SK-MEL-5 (cell line): ENCODE measurements at places on chromosomes 1 and 21. TPM values are rescaled to one million over a fixed set of nuclear protein-coding genes. Genes with fewer than 3 reads are reported as not detected.

RSPO1 gene
- total RNA-seq: not detected in 2 replicates

NR5A2 gene
- 2.2 and 2.7 TPM in 2 replicates for total RNA-seq

GRCh38 chr1:156102633-156103511 is 11.6 kb upstream of the LMNA start:
- DNase-seq: no peak

AVPR1B gene
- not detected in 2 replicates for total RNA-seq

SPRR2F gene
- 0.18 and 0.51 TPM in 2 replicates for total RNA-seq

GRCh38 chr1:116682641-116683221 is 15.2 kb upstream of the IGSF3 start:
- peak; percentile 58 for DNase-seq

SYTL1 gene
- not detected in 2 replicates for total RNA-seq

DNA sequence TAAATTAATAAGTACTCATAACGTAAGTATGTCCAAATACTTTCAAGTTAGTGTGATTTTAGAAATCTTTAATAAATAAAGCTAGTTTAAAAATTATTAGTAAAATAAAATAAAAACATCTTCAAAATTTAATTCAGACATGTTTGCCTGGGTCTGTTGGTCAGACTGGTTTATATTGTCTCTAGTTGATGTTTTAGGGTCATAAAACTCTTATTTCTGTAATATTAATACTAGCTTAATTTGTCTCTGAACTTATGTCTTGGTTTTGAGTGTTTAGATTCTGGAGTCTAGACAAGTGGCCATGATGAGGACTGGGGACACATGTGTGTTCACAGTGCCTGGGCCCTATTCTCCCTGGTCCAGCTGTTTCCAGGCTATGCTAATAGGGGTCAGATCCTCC is 184.5 kb upstream of the TNR start:
- DNase-seq: no peak

DNA sequence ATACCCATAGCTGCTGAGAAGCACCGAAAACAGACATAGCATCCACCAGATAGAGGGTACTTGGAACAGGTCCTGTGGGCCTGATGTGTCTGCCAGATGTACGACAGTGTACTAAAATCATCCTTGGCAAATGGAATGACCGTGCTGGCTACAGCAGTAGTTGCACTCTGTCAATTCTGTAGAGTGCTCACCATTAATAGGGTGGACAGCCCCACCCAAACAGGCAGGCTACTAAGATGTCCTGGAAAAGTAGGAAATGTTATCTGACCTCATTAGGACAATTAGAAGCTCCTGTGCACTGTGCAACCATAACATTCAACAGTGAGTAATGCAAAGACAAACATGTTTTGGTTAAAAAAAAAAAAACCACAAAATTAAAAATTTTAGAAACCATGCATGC is 106.2 kb downstream of the PTPN14 start:
- no peak for DNase-seq

- no peak for DNase-seq
These were observed 174.8 kb downstream of the HS2ST1 start for GRCh38 chr1:87089070-87089736.

KPRP gene
- not detected in 2 replicates for total RNA-seq

DNA sequence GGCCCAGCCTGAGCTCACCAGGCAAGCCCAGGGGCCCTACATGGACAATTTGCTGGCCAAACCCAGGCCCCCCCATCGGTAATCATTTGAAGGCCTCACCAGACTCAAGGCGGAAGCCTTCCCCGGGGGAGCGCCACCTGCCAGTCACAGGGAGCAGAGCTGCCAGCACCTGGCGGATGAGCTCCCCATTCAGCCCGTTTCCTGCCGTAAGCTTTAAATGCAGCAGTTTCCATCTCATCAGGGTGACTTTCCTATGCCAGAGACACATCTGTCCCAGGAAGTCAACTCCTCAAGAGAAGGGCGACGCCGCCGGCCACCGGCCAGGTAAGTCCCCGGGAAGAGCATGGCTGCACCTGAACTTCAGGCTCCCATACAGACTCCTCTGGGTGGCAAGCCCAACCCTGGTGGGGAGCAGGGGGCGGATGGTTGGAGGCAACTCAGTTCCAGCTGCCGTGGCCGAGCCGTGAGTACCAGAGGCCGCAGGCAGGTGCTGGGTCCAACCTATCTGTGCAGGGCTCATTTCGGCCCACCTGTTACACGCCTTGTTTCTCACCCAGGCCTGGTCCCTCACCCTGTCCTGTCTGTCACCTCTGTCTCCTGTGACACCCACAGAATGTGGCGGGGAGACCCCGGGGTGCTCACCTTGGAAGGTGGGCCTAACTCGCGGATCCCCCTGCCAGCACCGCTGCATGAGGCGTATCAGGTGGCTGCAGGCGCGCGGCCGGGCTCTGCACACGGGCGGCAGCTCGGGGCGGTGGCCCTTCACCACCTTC is 20.7 kb downstream of the RIPK4 start:
- DNase-seq: no peak

DNA sequence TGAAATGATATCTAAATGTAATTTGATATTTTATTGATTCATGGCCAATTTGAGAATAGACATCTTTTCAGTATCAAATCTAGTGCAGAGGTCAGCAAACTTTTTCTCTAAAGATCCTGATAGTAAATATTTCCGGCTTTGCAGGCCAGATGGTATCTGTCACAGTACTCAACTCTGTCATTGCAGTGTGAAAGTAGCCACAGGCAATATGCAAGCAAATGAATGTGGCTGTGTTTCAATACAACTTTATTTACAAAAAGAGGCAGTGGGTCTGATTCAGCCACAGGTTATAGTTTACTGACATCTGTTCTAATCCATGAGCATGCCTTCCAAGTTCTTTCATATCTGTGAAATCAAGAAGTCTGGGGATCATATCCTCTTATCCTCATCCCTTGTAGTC is 221.2 kb downstream of the PRDM2 start:
- DNase-seq: no peak

DNA sequence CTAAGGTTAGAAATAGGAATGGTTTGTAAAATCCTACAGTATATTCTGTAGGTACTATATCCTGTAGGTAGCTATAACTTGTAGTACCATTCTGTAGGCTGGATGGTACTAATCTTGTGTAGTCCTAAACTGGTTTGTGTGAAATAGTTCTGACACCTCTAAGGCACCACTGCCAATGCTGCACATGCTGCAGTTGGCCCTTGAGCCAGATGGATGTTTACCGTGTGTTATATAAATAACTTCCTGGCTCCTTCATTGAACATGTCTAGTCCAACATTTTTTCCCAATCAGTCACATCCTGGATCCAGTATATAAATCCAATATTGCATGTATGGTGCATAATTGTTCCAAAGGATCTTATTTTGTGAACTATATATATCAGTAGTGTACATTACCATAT is 89.5 kb upstream of the GNG4 start:
- no peak for DNase-seq

DNA sequence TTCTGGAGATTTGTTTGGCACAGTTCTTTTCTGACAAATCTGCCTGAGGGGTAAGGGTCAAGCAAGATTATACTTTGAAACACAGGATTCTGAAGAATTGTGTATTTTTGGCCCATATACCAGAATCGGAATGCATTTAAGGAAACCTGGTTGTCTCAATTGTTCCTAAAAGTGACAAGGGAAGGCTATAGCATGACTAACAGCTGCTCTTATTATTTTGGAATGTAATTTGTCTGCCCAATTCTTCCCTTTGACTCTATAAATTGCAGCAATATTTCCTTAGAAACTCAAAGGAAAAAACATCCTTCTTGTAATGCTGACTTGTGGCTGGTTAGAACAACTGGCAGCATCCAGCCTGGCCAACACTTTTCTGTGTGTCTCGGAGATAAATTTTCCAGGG is 15.8 kb upstream of the VCAM1 start:
- DNase-seq: no peak

OR2M3 gene
- total RNA-seq: not detected in 2 replicates

C1QTNF12 gene
- total RNA-seq: not detected in 2 replicates

DNA sequence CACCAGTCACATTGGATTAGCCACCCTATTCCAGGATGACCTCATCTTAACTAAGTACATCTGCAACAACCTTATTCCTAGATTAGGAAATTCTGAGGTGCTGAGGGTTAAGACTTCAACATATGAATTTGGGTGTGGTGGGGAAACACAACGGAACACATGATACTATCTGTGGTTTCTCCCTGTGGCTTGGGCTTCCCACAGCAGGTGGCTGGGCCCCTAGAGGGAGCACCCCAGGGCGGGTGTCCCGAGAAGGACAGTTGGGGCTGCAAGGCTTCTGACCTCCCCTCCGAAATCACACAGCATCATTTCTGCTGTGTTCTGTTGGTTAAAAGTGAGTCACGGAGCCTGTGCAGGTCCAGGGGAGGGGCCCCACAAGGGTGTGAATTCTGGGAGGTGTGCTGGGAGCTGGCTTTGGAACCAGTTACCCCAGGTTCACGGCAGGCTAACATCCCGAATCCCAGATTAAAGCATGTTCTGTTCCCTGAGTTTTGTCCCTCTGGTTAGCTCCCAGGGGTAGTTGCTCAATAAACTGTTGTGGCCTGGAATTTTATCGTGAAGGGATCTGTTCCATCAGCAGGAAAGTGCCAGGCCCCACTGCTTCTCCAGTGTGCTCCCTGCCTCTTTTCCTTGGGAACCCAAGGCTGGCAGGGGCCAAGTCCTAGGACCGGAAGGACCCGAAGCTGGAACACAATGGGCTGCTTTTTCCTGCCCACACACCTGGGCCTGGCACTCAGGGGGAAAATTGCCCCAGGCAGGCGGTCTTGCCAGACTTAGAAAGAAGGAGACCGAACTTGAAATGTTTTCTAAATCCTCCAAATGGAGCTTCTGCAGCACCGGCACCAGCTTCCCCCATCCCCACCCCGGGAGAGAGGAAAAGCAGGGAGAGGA is 154.0 kb upstream of the WNT4 start:
- DNase-seq: no peak

CLCA4 gene
- not detected in 2 replicates for total RNA-seq

GRCh38 chr21:44527156-44527982 is 12.6 kb downstream of the KRTAP10-1 start:
- DNase-seq: no peak

- DNase-seq: peak; percentile 17
These were observed 35.9 kb upstream of the ATP5PO start for GRCh38 chr21:33951276-33952178.

DNA sequence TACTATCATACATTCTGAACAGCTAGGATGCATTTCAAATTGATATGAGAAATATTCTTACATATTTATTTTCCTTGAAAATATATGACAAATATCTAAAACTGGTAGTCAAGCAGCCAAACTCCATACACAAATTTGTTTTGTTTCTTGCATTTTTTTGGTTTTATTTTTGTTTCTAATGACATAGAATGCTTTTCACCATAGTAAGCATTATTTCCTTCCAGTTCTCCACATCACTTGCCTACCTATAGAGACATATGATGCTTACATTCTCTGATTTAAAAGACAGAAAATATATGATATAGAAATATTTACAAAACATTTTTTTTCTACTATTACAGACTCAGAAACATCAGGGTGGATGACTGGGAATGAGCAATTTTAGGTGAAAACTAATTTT is 726.4 kb upstream of the ADGRL4 start:
- DNase-seq: no peak

CLCNKB gene
- 0.05 TPM in 1 of 2 replicates, not detected in the other for total RNA-seq

CTXND2 gene
- not detected in 2 replicates for total RNA-seq

- DNase-seq: no peak
These were observed 10.2 kb downstream of the CD52 start for GRCh38 chr1:26327956-26328362.

- DNase-seq: peak; percentile 68
These were observed 10.7 kb downstream of the ATP1A4 start for GRCh38 chr1:160161965-160162705.

- DNase-seq: no peak
These were observed 81.1 kb downstream of the DSCAM start for GRCh38 chr21:40765811-40766210.

VTCN1 gene
- 0.37 and 0.40 TPM in 2 replicates for total RNA-seq

TRAF3IP3 gene
- total RNA-seq: 0.61 TPM in 1 of 2 replicates, not detected in the other

OR2T11 gene
- total RNA-seq: not detected in 2 replicates

GBP5 gene
- total RNA-seq: not detected in 2 replicates

RHD gene
- 1.2 and 2.2 TPM in 2 replicates for total RNA-seq

DNA sequence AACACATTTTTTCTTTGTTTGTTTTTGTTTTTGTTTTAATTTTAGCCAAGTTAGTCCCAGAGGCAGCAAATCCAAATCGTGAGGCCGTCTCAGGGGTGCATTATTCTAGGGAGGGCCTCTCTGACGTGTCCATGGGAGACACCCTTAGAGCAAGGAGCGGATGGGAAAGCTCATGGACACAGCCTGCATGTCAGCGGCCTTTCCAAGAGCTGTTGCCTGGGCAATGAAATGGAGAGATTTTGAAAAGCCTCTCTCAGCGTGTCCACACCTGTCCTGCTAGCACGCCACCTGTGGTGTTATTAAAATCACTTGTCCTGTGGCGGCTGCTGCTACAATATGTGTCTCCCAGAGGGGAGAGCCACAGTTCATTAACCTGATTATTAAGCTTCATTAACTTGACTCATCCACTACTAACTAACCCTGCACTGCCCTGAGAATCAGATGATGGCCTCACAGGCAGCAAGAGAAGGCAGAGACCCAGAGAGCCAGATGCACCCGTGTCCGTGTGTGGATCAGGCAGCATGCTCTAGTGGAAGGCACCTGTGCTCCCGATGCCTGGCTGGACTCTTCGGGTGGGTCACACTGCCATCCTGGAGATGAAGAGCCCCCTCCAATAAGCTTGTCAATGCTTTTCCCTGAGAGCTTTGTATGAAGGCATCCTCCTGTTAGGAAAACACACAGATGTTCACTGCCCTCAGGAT is 133.3 kb downstream of the PGBD5 start:
- no peak for DNase-seq

DNA sequence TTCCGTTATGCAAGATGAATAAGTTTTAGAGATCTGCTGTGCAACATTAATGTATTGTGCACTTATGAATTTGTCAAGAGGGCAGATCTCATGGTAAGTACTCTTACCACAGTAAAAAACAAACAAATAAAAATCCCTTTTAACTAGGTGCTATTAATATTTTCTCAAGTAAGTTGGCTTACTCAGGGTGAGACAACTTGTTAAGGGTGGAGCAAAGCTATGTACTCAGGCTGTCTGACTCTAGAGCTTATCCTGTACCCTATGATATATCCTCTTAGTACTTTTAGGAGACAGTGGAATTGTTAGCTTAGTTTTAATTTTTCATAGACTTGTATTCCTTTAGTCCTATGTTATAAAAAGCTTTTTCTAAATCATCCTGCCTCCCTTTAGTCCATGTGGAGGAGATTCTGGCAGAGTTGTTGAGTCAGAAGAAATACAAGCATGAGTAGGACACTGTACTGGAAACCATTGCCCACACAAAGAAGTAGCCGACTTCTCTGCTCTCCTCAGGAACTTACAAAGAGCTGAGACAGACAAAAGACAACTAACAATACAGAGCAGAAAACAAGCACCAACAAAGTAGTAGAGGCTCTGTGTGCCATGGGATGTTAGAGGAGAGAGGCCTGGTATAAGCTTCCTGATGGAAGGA is 49.2 kb downstream of the S1PR1 start:
- no peak for DNase-seq

GIPC2 gene
- not detected in 2 replicates for total RNA-seq
